ENCODE measurements at places on chromosomes 11 and 22.

DNA sequence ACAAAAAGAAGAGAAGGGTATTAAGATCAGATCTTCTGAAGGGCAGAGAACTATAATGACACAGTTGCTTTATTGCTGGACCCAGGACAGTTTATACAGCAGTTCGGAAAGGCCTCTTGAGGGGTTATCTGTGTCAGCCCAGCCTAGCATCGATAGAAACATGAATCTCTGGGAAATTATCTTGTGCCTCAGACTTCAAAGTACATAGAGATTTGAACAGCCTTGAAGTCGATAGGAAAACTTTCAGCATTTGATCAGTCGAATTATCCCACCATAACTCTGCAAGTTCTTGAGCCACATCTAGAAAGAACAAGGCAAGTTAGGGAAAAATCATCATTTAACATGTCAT, 2.5 kb upstream of the LMO2 start:
- no peak for DNase-seq

GRCh38 chr11:83508804-83509203, 222.6 kb upstream of the CCDC90B start:
- DNase-seq = no peak

GRCh38 chr11:30861064-30861463, 274.9 kb upstream of the MPPED2 start:
- no peak for DNase-seq

DNA sequence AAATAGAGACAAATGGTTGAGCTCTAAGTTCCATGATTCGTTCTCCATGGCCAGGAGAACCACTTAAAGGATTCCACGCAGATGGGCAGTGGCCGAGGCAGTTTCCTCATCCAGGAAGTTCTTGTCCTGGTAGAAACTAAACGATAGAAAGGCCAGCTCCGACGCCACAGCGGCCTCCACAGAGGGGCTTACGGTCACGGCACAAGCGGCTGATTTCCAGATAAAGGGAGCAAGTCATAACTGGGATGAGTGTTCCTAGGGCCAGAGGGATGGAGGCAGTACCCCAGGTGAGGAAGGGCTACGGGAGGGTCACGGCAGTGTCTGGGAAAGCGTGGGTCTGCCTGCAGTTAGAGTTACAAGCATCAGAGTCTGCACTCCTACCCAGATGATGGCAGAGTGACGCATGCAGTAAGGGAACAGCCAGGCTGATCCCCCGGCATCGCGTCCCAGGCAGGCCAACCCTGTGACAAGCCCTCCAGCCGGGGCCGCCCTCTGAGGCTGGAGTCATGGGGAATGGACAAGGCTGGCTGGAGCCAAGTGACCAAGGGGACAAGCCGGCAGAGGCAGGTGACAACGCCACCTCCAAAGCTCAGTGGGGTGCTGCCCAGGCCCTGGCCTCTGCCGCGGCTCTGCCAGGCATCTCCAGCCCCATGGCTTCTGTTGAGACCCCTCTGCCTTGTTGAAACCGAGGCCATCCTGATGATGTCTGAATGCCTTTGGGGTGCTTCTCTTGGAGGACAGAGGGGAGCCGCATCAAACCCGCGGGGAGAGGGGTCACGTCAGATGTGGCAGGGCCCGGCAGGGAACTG, 475.1 kb downstream of the BRD1 start:
- no peak for DNase-seq

DNA sequence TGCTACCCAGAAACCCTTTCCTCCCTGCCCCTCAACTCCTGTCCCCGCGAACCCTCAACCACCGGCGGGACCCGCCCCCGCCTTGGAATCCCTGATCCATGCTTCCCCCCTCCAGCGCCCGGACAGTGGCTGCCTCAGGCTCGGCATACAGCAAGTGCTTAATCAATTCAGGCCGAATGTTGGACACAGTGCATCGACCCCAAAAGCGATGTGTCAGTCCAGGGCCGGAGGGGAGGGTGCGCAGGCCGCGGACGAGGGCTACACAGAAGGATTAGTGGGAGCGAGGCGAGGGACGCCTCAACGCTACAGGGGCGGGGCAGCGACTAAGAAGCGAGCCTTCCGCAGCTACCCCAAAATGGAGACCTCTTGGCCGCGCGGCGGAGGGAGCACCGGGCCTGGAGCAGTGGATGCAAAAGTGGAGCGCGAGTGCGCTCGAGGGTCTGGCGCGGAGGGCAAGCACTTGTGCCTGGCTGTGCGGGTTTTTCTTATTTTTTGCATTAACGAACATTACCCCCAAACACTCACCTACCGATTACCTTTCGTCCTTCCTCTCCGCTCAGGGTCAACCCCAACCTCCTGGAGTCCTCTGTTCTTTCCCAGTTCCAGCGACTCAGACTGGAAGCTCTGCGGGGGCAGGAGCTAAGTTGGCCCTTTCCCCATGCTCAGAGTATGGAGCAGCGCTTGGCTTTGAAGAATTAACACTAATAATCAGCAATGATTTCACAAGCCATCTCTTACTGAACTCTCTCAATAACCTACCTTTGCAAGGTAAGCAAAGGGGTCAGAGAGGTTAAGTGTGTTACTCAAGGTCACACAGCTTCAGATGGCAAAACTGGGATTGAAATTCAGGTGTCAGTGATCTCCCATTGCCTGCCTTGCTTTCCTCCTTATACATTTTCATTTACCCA, 30.0 kb upstream of the WNT11 start:
- no peak for DNase-seq

DNA sequence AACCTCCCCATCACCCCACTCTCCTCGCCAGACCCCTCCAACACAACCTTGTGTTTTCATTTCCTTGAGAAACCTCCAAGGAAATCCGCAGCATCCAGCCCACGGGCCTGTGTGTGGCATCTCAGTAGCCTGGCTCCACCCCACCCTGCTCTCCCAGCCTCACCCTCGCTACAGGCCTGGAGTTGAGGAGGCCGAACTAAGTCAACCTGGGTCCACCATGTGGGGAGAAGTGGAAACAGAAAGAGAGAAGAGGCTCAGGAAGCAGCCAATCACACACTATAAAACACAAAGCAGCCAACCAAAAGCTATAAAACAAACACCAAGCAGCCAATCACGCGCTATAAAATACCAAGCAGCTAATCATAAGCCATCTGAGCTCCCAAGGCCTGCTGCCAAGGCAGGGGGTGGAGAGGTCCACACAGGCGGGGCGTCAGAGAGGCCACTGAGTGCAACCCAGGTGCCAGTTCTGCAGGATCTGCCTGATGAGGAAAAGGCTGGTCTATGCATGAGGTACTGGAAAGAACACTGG, 72.0 kb downstream of the MICAL3 start:
- DNase-seq = no peak

GRCh38 chr11:10487002-10487647, 32.1 kb downstream of the AMPD3 start:
- DNase-seq = no peak

DNA sequence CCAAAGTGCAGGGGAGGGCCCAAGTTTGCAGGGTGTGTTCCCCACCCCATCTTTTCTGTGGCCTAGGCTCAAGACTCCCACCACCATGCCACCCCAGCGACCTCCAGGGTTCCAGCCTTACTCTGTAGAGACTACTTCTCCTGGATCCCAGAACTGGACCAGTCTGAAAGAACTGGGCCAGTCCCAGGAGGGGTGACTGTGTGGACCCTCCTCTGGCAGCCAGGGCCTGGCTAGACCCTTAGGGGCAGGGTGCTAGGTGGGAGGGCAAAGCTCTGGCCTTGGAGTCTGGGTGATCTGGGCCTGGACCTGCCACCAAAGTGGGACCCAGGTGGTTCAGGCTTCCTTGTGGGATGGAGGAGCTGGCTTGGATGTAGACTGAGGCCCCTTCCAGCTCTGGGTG, 41.8 kb upstream of the ACCSL start:
- DNase-seq = no peak
